Epithelial cell of umbilical artery (primary cell): ENCODE measurements at places on chromosomes 4 and X. TPM values are rescaled to one million over a fixed set of nuclear protein-coding genes. Genes with fewer than 3 reads are reported as not detected.

COL4A5 gene
- total RNA-seq: 10.4 and 26.7 TPM in 2 replicates

NEIL3 gene
- 7.1 and 10.2 TPM in 2 replicates for total RNA-seq

PGM2 gene
- 40.0 and 74.0 TPM in 2 replicates for total RNA-seq

GAGE13 gene
- not detected in 2 replicates for total RNA-seq

SORCS2 gene
- 0.15 TPM in 1 of 2 replicates, not detected in the other for total RNA-seq

GPR173 gene
- total RNA-seq: 1.6 and 2.9 TPM in 2 replicates
